ENCODE measurements at places on chromosomes 1 and 21.

- no peak for DNase-seq
Observed at GRCh38 chr1:204863024-204863423, 7.6 kb upstream of the NFASC start.

DNA sequence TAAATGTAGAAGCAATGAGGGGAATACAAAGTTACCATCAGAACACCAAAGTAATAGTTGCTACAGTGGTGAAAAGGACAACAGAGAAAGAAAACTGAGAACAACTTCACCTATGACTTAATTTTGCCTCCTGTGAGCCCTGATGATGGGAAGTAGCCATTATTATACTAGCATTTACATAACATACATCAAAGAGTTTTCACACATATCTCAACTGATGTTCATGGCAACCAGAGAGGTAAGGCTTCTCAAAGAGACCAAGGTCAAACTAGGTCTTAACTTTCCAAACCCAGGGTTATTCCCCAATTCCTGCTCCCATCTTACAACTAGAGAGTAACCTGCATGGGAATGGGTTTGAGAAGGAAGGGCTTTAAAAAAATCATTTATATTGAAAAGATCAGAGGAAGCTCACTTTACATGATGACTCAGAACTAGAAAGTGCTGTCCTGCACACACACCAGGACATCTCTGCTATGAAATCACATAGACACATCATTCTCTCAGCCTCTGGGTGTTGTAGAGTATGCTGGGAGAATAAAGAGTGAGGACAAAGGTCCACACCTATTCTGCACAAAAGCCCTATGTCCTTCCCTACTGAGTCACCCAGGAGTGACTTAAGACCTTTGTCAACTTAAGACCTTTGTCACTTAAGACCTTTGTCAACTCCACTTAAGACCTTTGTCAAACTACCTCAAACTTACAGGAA lies 179.7 kb downstream of the TNFSF18 start:
- DNase-seq = no peak

DNA sequence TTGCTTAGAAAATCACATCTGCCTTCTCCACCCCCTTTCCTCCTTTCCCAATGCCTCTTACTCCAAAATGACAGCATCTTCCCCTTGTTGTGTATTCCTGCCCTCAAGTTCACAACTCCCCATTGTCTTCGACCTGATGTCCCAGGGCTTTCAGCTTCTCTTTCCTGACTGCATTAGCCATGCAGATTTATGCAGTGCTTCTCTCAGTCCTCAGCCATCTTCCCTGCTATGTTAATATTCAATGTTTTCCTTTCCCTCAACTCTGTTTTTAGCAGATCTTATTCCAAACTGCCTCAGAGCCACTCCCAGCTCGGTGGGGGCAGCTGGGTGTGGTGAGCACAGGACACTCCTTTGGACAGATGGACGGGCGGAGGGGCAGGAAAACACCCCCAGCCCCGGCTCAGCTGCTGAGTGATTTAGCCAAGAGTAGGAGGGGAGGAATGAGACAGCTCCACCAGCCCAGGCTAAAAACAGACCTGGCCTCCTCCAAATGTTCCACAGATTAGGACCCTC lies 71.0 kb downstream of the CD2 start:
- DNase-seq = no peak

GRCh38 chr1:36919491-36920145 lies 114.7 kb downstream of the GRIK3 start:
- no peak for DNase-seq

- DNase-seq = no peak
Observed at GRCh38 chr1:75787524-75787923, 1.5 kb downstream of the RABGGTB start.

DNA sequence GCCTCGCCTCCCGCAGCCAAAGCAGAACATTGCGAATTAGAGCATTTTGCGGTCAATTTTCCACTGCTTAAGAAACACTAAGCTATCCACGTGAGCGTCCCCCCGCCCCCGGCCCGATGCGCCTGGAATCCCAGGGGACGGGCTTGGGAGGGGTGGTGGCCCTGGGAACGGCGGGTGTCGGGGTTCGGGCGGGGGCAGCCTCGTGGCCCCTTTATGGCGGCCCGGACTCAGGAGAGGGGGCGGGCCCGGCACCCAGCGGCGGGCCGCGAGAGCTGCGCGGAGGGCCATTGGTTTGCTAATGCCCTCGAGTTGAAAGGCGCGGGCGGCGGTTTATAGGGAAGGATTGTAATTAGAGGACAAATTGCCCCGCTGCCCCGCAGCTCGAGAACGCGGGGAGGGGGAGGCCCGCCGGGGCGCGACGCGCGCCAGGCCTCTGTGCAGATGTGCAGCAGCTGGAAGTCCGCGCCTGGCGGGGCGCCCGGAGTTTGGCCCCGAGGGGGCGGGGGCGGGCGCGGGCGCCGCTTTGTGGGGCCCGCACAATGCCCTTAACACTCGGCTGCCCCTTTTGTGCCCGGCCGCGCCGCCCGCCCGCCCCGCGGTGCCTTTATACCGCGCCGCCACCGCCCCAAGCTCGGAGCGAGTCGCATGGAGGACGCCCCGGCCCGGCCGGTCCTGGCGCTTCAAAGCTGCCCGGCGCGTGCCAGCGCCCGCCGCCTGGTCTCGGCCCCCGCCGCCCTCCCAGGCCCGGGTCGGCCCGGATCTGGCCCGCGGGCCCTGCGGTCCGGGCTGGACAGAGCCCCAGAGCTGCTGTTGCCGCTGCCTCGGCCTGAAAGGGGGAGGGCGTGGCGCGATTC lies 1.9 kb upstream of the HES3 start:
- DNase-seq = no peak

DNA sequence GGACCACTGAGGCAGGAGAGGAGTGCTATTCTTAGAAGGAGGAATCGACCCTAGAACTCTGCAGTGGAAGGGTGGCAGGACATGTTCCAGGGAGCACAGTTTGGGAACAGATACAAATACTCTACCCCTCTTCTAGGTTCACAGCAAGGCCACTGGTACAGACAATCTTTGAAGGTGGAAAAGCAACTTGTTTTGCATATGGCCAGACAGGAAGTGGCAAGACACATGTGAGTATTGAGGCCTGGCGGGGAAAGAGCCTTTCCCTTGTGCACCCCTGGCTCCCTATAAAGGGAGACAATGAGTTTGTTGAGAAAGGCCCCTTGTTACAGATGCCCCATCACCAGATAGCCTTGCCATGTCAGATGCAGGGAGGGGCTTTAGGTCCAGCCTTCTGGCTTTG lies 17.8 kb downstream of the KIF2C start:
- no peak for DNase-seq

GRCh38 chr1:171756856-171757255 lies 15.0 kb upstream of the VAMP4 start:
- no peak for DNase-seq

DNA sequence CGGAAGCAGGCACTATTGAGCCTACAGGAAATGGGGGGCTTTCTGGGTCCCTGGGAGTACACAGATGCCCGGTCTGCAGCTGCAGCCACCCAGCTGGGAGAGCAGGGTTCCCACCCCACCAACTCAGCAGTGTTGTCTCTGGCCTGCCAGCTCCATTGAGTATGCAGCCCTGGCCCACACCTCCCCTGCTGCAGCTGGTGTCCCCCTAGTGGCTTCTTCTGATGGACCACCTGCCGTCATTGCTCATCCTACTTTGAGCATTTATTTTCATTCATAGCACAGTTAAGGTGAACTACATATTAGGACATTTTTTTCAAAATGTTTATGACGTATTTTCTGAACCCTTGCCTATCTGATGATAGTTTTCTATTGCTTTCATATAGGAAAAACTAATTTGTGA lies 189.8 kb upstream of the LYPLAL1 start:
- no peak for DNase-seq

DNA sequence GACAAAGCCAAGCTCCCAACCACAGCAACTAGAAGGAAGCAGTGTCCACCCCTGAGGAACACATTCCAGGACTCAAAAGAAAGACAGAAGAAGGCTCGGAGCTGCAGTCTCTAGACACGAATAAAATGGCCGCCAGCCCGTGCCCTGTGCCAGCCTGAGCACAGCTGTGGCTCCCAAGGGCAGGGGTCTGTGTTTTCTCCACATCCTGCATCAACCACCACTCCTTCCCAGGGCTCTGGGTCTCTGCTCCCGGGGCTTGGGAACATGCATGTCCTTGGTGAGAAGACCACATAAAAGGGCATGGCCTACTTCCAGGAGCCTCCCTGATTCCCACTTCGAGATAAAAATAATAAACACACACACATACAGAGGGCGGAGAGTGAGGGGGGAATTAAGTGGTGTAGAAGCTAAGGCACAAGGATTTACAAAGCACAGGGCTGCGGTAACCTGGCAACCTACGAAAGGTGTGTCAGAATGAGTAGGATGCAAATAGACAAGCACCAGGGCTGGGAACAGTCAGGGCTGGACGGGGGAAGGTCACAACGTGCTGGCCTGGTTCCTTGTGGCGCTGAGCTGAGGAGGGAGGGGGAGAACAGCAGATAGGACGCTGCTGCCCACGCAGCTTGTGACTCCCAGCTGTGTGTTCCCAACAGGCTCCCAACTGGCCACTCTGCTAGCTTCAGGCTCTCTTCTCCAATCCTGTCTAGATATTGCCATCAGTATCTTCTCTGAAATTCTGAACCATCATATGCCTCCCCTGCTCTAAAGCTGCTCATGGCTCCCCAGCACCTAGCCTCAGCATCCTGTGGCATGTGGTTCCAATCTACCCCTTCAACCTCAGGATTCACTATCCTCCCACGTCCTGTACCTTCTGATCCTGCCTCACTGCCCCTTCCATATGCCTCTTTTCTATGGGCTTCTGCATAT lies 72.5 kb downstream of the CD34 start:
- DNase-seq = no peak

DNA sequence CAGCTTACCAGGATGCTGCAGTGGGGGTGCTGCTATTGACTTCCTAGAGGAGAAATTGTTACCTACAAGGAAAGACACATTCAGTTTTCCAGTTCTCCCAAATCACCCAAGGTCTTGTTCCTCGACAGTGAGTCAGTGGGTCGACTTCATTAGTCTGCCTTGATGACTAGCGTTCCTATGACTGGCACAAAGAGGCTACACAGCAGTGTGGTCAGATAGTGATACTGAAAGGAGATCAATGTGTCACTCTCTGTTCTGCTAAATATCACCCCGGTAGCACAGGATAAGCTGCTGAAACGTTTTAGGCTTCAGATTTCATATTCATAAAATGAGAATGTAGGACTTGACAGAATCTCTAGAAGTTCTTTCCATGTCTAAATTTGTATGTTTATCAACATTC lies 357.4 kb downstream of the LMX1A start:
- no peak for DNase-seq

- DNase-seq = no peak
Observed at GRCh38 chr1:186900539-186901237, 71.9 kb downstream of the PLA2G4A start.

DNA sequence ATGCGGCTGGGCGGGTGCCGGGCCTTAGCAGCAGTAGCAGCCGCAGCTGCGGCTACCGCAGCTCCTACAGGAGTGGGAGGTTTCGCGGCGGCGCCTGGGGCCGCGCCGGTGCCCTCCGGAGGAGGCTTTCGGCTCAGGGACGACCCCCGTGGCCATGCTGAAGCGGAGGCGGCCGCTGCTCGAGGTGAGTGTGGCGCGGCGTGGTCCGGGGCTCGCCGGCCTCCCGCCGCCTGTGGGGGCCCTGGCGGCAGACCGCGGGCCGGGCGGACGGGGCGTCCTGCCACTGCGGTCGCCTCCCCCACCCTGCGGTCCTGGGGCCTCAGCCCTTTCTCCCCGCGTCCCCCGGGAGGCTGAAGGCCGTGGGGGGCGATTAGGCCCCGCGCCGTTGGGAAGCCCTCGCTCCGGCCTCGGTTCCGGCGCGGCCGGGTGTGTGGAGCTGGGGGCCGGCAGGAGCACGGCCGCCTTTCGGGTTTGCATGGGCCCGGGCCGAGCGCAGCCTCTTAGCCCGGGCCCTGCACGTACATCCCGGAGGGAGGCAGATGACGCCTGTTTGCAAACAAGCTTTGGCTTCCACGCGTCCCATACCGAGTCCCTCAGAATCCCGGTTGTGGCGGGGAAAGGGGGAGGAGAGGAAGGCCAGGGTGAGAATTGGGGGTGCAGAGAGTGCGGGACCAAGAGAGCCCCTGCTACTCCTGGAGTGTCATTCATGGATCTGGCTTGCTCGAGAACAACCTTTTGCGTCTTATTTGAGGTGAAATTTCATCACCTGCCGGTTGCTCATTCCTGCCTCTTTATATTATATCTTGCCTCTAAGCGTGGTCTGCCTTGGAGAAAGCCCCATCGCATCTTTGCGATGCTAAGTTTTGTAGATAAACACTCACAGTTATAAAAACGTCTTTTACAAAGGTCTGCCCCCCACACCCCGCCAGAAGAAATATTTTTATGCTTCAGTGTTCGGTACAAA lies 613 bp downstream of the ZFYVE9 start:
- no peak for DNase-seq

DNA sequence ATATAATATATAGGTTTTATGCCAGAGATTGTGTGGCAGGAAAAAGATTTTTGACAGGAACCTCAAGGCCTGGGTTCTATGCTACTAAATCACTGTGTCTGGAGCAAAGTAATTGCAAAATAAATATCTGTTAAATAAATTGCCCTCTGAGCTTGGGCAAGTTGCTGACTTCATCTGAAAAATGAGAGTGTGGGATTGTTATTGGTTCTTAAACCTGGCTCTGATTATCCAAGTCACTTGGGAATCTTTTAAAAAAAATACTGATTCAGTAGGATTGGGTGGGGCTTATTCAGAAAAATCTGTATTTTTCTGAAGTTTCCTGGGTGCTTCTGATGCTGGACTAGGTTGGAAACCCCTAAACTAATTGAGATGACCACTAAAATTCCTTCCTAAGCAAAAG lies 174.1 kb upstream of the SGIP1 start:
- DNase-seq = no peak

- no peak for DNase-seq
Observed at GRCh38 chr1:87402241-87403002, 73.7 kb downstream of the LMO4 start.

DNA sequence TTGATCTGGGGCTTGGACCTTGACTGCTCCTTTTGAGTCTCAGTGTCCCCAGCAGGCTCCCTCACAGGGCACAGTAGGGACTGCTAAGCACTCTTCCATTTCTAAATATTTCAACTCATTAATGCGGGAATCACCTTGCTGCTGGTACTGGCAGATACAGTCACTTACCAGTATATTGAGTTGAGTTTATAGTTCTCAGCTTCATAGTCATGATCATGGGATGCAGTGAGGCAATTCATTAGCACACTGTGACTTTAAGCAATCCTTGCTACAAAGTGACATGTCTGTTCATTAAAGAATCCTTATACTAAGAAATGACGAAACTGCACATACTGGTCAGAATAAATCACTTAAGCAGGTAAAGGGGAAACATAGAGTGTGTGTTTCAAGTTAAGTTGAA lies 240.8 kb downstream of the SPATA17 start:
- no peak for DNase-seq

GRCh38 chr1:166811691-166812090 lies 27.6 kb upstream of the POGK start:
- no peak for DNase-seq

- DNase-seq = no peak
Observed at GRCh38 chr1:60052601-60053000, 21.0 kb downstream of the C1orf87 start.

- no peak for DNase-seq
Observed at GRCh38 chr1:245493029-245493428, 338.2 kb downstream of the KIF26B start.

DNA sequence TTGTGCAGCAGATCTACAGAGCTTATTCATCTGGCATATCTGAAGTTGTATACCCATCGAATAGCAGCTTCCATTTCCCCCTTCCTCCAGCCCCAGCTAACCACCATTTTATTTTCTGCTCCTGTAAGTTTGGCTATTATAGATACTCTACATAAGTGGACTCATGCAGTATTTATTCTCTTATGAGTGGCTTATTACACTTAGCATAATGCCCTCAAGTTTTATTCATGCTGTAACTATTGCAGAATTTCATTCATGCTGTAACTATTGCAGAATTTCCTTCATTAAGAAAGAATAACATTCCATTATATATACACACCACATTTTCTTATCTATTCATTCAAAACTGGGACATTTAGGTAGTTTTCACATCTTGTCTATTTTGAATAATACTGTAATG lies 30.5 kb upstream of the IFI16 start:
- no peak for DNase-seq

All from activated T-cell treated with anti-CD3 and anti-CD28 coated beads, Interleukin-2, amount 50 U/mL, for 1 hour (primary cell).